ENCODE measurements at places on chromosomes 2 and 18. TPM values are rescaled to one million over a fixed set of nuclear protein-coding genes. Genes with fewer than 3 reads are reported as not detected.
A peak's percentile ranks its signal among the peaks of the same experiment; 100 is the strongest.

DNA sequence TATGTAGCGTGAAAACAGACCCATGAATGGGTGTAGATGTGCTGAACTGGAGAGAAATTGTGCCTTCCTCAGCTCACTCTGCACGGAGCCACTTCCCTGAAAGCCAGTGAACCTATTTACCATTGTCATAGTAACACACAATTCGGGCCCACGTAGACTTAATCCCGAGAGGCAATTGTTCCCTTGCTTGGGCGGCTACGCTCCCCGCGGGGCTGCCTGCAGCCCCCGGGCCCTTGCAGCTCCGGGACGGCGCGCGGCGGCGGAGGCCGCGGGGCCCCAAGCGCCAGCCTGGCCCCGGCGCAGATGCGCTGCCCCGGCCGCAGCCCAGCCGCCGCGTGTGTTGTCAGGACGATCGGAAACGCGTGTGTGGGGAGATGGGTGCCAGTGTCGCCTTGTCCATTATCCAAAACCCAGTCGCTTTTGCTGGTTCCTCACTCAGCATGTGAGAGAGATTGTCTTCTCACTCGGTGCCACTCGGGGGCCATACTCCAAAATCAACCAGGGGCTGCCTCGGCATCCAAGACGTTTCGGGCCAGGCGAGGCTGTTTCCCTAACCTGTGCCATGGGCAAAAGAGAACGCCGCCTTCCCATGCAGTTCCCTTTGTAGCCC is 17.9 kb upstream of the LRRTM1 start:
- peak; percentile 31 for DNase-seq

- DNase-seq: no peak
Observed at GRCh38 chr18:3471141-3471648, 21.2 kb downstream of the TGIF1 start.

GRCh38 chr18:55605733-55606338 is 17.8 kb upstream of the TCF4 start:
- no peak for DNase-seq

- DNase-seq: no peak
Observed at GRCh38 chr18:78090584-78090983, 840.9 kb downstream of the GALR1 start.

DNA sequence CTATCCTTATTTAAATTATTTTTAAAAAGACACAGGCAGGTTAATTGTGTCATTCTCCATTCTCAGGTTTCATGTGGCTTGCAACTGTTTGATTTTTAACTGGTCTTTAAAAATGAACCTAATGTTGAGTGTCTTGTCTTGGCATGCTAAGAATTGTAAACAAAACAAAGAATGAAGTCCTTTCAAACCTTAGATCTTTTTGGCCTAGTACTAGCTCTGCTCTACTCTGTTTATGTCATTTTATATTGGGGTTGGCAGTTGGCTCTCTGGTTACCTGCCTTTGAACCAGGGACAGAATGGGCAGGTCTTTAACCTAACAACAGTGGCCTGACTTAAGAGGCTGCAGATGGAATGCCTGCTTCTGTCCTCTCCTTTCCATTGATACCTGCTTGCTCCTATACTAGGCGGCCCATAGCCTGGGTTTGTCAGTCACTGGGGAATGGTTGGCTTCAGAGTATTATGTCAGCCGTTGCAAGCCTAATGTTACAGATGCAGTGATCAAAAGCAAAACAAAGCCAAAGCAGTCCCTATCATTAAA is 85.5 kb downstream of the MTA3 start:
- no peak for DNase-seq

GRCh38 chr18:8403713-8404112 is 205.5 kb upstream of the RAB12 start:
- DNase-seq: no peak

- no peak for DNase-seq
Observed at GRCh38 chr18:42635378-42636048, 480.0 kb downstream of the RIT2 start.

DNA sequence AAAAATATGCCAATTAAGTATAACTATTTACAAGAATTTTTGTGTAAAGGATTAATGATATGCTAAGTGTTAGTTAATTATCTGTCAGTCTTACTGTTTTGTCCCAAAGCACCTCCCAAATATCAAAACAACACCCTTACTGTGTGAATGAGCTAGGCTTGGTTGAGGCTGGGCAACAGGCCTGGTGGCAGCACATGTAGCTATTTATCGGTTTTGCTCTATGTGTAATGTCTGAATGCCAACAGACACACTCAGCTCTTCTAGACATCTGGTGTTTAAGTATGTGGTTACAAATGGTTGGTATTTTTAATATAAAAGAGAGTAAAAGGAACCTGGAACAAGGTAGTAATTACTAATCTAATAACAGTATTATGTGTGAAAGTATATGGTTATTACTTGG is 175.3 kb downstream of the RAB3GAP1 start:
- DNase-seq: no peak

GRCh38 chr2:150274108-150274507 is 213.4 kb downstream of the RND3 start:
- no peak for DNase-seq

GRCh38 chr2:112332123-112332696 is 56.8 kb downstream of the ZC3H6 start:
- DNase-seq: no peak

- no peak for DNase-seq
Observed at GRCh38 chr2:224671731-224672130, 44.4 kb downstream of the CCDC195 start.

- peak; percentile 85 for DNase-seq
Observed at GRCh38 chr18:58338961-58339592, 289.8 kb downstream of the ALPK2 start.

GRCh38 chr2:17232776-17233556 is 285.3 kb downstream of the RAD51AP2 start:
- no peak for DNase-seq

The PARD6G gene
- total RNA-seq: 4.4 TPM

The CD8B2 gene
- total RNA-seq: not detected

The COBLL1 gene
- 83.8 TPM for total RNA-seq

The CPO gene
- not detected for total RNA-seq

The UGT1A8 gene
- not detected for total RNA-seq

The UGT1A4 gene
- total RNA-seq: not detected

The NEDD4L gene
- total RNA-seq: 177 TPM

The ANKRD62 gene
- total RNA-seq: 0.06 TPM

Measured in lung (tissue), 17 donors.